Cortex of kidney (tissue), 1 donor: ENCODE measurements at places on chromosomes 6 and 20.

DNA sequence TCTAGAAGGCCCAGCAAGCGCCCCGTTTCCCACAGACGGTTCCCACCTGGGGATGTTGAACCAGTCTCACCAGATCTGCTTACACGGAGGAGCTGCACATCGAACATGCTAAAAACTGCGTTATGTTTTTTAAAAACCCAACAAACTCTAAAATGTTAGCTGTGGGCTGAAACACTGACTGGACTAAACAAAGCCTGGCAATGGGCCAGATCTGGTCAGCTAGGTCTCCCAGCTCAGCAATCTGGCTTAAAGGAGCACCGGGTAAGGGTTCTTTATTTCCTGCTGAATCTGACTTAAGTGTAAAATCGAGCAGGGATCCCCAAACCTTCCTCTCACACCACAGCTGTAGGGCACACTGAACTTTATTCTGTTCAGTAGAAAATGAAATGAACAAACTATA, 156.9 kb downstream of the FOXC1 start:
- no peak for DNase-seq

DNA sequence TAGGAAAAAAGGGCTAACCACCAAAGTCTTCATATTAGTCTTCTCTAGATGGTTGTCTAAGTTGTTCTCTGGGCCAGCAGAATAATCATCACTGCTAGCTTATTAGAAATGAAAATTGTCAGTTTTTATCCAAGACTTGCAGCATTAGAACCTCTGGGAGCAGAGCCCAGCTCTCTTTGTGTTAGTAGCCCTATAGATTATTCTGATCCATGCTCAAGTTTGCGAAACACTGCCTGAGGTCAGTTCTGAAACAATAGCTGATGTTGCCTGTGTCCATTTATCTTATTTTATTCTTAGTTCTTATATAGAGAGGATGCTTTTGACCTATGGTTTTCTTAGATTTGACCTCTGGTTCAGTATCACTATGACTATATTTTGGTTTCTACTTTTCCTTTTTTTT, 66.9 kb downstream of the BCKDHB start:
- DNase-seq, result no peak

DNA sequence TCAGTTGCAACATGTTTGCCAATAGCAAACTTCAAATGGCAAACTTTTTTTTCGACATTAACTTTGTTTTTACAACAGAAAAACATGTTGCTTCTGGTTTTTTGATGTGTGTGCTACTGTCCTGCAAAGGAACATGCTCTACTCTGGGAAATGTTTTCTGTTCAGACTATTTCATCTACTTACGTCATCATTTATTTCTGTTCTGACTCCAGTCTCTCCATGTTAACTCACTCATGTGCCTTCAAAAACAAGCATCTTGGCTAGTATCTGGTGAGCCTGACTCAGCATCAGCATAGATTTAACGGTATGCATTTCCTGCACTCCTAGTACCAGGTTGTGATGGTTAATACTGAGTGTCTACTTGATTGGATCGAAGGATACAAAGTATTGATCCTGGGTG, 36.1 kb upstream of the MAP7 start:
- DNase-seq, result no peak

DNA sequence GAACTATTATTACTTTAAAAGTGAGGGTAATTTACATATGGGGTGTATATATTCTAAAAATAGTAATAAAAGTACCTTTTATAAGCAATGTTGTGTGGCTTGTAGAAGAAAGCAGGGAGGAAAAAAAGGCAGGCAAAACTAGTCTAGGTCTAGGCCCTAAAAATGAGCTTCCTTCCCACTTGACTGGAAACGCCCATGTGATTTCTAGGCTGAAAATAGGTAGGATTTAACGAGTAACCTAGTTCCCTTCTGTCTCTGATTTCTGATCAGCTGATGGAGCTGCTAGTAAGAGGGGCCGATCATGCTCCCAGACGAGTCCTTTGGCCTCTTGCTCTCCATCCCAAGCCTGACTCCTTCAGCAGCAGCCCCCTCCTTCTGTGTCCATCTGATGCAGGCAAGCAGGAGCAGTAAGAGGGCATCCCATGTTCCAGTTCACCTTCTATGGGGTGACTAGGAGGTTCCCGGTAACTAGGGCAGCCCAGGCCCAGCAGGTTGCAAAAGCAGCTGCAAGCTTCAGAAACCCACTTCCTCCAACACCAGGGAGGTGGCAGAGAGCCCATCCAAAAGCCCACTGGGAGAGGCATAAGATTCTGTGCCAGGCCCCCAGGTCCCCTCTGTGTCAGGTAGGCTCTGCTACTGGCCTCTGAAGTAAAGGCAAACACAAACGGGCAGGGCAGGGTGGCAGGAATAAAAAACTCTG, 24.4 kb downstream of the TBC1D20 start:
- DNase-seq, result no peak

GRCh38 chr20:63140514-63141433, 75.2 kb downstream of the YTHDF1 start:
- no peak for DNase-seq

DNA sequence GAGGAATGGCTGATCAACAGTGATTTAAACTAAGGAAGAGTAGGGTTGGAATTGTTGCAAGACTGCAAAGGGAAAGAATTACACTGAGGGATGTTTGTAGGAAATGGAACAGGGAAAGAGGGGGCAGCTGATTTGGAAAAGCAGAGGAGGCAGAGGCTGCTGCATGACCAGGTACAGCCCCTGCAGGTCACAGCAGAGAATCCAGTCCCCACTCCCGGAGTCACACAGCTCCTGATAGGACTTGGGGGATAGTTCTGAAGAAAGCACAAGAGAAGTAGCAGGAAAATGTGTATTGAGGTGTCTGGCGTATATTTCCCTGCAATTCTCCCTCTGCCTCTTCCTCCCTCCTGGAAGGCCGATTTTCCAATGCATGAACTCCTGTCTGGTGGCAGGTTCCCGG, 92.5 kb upstream of the PDE10A start:
- DNase-seq, result no peak
